ENCODE measurements at places on chromosomes 2 and 18. TPM values are rescaled to one million over a fixed set of nuclear protein-coding genes. Genes with fewer than 3 reads are reported as not detected.

MAP2 gene
- 60.1 TPM for polyA plus RNA-seq

GATA6 gene
- polyA plus RNA-seq = 1.4 TPM

IGFBP2 gene
- 26.0 TPM for polyA plus RNA-seq

DSC1 gene
- polyA plus RNA-seq = not detected

UNC80 gene
- polyA plus RNA-seq = not detected

SULT1C2 gene
- not detected for polyA plus RNA-seq

CYTIP gene
- polyA plus RNA-seq = 0.17 TPM

CHRNG gene
- polyA plus RNA-seq = not detected

SIX3 gene
- polyA plus RNA-seq = not detected

CERS6 gene
- polyA plus RNA-seq = 6.3 TPM

SERPINB2 gene
- 25.0 TPM for polyA plus RNA-seq

SERPINB12 gene
- polyA plus RNA-seq = not detected

RETREG2 gene
- polyA plus RNA-seq = 64.6 TPM

GRCh38 chr2:196293751-196294515 lies 122.6 kb upstream of the STK17B start:
- peak; percentile 90 for DNase-seq

DNA sequence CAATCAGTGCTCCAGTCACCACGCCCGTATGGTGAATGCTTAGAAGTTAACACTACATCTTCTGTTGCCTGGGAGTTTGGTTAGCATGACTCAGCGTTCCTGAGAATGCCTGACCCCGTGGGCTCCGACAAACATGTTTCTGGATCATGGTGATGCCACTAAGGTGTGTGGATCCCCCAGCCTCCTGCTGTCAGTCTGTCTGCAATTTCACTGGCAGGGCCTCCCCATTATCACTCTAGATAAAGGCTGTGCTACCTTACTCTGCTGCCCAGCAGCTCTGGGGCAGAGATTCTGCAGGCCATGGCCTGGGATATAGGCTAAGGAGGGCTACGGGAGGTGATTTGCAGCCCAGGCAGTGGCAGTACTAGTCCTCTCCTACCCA lies 66.0 kb downstream of the STPG4 start:
- DNase-seq = peak; percentile 77

- DNase-seq = no peak
These were observed 8.0 kb downstream of the PASK start for GRCh38 chr2:241141214-241141770.

DNA sequence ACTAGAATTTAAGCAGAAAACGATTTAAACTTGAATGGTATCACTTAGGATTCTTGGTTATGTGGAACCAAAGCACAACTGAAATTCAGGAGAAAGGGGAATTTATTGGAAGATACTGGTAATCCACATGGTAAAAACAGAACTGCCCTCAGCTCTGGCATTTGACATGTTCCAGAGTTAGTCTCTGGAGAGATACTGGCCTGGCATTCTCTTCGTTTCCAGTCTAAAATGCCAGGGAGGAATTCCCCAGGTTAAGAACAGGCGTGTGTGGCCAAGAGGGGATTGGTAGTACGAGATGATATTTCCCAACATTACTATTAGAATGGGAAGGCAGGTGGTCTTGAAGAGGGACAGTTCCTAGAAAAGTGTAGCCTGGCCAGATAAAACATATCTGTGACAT lies 68.5 kb upstream of the TXNDC2 start:
- DNase-seq = no peak

DNA sequence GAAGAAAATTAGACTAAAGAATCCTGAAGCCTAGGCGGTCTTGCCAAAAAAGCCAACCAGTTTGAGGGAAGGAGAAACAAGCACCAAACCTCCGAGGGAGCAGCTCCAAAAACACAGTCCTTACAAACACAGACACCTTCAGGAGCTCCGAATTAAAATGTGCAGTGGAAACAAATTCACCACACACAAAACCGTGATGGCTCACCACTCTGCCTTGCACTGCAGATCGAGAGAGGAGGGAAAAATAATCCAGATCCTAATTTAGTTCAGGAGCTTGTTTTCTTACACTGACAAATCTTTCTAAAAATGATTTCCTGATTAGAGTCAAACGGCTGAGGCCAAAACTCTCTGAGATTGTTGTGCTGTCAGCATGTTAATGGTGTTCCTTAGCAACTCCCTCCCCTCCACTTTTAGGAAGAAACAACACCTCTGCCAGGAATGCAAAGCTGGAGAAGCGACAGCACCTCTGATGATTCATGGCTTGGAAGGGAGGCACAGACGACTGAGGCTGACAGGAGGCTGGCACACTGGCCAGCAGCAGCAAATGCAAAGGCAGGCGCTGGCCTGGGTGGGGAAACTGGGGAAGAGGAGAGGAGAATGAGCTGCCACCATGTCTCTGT lies 249.4 kb upstream of the KLHL29 start:
- DNase-seq = no peak

DNA sequence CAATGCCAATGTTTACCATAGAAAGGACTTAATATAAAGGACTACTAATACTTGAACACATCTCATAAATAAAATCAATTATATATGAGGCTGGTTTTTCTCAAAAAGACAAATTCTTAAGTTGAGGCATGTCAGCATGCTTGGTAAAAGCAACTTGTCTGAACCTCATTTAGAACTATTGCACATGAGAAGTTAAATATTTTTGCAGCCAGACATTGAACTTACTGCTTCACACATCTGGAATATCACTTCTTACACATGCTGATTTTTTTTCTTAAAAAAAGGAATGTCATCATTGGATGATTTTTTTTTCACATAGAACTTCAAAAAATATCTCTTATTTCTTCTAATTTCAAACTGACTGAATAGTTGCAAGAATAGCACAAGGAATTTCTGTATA lies 609.0 kb downstream of the EPHA4 start:
- DNase-seq = no peak

- no peak for DNase-seq
These were observed 26.8 kb upstream of the CTLA4 start for GRCh38 chr2:203840655-203841205.

- DNase-seq = peak; percentile 85
These were observed 38.7 kb downstream of the SCG2 start for GRCh38 chr2:223563462-223563861.

- no peak for DNase-seq
These were observed 9.4 kb upstream of the ADD2 start for GRCh38 chr2:70777450-70777849.

GRCh38 chr2:197191177-197191939 lies 119.2 kb downstream of the ANKRD44 start:
- DNase-seq = peak; percentile 60

DNA sequence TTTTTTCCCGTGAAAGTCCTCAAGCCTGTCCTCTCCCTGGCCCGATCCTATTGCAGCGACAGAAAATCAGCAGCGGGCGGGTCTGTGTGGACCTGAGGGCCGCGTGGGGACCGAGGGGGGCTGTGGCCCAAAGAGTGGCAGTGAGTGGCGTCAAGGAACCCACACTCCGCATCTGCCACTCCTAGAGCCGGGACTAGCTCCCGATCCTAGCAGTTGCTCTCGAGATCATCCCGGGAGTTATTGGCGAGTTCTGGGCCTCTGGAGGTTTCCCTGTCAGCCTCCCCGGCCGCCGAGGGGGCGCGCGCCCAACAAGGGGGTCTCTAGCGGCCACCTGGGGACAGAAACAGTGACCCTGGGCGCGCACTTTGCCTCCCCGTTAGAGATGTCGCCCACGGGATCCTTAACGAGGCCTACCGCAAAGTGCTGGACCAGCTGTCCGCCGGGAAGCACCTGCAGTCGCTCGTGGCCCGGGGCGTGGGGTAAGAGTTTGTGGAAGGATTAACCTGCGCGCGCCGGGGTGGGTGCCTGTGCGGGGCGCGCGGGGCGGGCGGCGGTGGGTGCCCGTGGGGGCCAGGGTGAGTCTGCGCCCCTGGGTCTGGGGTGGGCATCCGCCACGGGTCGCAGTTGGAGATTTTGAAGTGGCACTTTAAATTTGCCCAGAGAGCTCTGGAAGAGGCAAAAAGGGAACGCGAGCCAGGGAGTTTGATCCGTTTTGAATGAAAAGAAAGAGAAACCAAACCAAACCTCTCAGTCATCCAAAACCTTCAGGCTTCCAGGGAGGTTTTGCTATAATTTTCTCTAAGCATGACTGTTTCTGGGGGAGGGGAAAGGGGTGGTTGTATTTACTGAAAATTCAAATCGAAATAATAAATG lies 3.5 kb downstream of the ADCYAP1 start:
- no peak for DNase-seq

DNA sequence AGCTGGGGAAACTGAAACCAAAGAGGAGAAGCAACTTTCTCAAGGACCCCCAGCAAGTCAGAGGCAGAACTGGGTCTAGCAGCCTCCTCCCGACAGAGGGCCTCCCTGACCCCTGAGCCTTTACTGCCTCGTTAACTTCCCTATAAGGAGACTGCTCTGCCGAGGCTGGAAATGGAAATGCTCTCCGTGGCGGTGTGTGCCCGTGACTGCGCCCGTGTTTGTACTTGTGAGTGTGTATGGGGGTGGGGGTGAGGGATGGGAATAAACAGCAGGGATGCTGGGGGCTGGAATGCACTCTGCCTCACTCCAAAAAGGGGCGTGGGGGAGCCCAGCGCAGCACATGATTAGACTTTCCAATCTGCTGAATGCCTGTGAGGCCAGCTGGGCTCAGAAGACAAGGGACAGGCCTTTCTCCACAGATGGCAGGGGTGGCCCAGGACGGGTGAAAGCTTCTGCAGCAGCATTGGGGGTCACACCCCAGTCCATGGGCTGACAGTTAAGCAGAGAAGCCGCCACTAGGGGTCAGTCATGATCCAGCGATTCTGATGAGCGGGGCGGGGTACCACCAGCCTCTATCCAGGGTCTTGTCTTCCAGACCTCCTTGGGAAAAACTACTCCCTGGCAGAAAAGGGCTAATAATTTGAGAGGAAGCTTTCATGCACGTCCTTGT lies 26.8 kb downstream of the MPHOSPH10 start:
- peak; percentile 12 for DNase-seq

DNA sequence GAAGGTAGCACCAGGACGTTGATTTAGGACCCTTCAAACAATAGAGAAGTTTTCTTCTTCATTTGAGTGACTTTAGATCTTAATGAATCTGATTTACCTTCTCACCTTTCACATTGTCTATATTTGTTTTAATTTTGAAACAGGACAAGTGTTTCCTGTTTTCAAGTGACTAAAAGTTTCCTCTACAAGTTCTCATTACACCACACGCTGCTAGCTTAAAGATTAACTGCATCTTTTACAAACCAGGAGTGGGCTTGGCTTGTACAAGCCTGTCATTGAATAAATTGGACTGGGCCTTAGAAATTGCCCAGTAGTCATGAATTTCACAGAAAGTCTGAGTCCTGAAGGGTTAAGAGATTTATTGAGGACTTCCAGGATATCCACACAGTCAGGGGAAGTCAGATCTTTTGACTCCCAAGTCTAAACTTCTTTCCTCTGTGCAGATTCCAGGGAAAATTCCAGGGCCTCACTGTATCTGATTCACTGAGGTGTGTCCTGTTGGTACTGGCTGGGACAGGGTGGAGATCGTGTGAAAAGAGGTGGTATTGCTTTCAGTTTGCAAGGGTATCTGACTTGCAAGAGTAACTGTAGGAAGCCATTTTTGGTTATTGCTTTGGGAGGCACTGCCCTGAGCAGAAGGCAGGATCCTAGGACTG lies 3.4 kb downstream of the SGPP2 start:
- DNase-seq = no peak

- peak; percentile 31 for DNase-seq
These were observed 158.0 kb downstream of the AGPS start for GRCh38 chr2:177550264-177551200.

GRCh38 chr18:74598350-74599001 lies 806 bp downstream of the ZNF407 start:
- peak; percentile 52 for DNase-seq

DNA sequence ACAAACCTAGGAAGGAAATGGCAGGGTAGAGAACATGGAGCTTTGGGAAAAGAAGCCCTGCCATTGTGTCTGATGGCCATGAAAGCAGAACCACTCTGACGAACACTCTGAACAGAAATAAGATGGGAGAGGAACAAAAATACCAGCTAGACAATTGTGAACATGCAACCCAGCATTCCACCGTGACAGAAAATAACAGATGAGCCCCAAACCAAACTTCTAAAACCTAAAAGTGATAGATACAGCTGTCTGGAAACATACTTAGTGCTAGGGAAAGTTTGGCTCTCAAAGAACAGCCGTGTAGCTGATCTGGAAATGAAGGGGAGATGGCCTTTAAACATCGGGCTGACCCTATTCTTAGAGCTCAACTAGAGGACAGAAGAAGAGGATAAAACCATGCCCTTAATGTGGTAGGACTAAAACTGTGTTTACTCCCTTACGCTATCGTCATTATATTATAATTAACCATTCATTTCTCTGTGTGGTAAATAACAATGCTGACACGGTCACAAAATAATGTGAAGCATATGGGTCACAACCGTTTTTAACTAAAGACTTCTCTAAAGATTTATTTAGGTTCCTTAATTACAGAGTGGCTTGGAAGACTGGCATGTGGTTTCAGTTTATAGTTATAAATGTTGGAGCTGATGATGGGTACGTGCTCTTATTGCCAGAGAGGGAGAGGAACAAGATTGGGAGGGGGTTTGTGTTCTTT lies 80.6 kb downstream of the MYO1B start:
- DNase-seq = no peak

GRCh38 chr2:156116113-156116512 lies 216.4 kb downstream of the NR4A2 start:
- no peak for DNase-seq

GRCh38 chr2:121144111-121144510 lies 140.9 kb downstream of the TFCP2L1 start:
- no peak for DNase-seq

GRCh38 chr2:45439788-45440773 lies 171.0 kb downstream of the SRBD1 start:
- peak; percentile 45 for DNase-seq

DNA sequence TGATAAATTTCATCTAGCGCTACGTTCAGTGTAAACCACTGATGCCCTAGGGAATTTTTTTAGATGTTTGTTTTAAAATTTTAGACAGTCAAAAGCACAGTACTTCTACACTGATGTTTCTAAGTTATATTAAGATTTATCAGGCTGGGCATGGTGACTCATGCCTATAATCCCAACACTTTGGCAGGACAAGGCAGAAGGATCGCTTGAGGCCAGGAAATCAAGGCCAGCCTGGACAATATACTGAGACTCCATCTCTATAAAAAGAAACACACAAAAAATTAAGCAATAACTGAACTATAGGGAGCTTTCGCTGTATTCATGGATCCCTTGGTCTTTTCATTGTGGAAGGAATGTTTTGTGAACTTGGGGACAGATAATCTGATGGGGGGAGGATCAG lies 50.6 kb upstream of the MAPRE2 start:
- DNase-seq = peak; percentile 42

DNA sequence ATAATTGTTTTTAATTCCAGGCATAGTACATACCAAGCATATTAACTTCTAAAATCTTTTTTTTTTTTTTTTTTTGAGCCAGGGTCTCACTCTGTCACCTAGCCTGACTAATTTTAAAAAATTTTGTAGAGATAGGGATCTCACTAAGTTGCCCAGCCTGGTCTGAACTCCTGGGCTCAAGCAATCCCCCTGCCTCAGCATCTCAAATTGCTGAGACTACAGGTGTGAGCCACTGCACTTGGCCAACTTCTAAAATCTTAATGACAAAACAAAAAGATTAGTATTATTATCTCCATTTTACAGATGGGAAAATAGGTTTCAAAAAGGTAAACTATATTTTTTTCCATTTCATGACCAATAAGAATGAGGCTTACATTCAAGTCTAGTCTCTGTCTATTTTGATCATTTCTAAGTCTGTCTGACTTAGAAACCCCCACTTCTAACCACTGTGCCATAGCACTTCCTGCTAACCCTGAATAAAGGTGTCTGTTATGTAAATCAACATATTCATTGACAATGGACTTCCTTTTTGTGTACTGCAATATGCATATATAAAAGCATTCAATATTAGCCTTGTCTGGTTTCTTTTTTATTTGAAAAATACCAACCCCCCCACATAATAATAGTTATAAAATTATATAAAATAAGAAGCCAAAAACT lies 28.7 kb upstream of the ZEB2 start:
- DNase-seq = no peak
